ENCODE measurements at places on chromosomes 11 and 22.

- no peak for DNase-seq
Measured at GRCh38 chr11:1880746-1881441, 10.8 kb downstream of the PRR33 start.

GRCh38 chr11:32448232-32448631 is 12.9 kb upstream of the WT1 start:
- no peak for DNase-seq

GRCh38 chr22:45903355-45904135 is 73.4 kb downstream of the WNT7B start:
- no peak for DNase-seq

GRCh38 chr11:94933223-94934130 is 39.9 kb downstream of the CWC15 start:
- DNase-seq: no peak

DNA sequence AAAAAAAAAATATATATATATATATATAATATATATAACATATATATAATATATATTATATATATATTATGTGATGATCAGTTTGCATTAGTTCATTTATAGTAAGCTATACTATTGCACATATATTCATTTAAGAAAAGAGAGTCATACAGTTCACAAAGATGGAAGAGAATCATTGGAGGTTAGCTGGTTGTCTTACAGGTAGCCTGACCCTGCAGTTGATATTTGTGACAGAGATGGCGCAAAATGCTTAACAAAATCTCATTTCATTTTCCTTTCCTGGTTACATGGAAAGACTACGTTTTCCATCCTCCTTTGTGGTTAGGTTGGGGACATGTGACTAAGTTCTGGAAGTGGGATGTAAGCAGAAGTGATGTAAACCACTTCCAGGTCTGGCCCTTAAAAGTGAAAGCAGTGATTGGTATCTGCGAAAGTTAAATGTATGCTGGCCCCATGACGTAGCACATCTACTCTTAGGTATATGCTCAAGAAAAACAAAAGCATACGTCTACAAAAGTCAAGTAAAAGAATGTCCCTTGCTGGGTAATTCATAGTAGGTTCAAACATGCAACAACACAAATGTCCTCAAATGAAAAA is 7.2 kb upstream of the TMEM135 start:
- DNase-seq: no peak

DNA sequence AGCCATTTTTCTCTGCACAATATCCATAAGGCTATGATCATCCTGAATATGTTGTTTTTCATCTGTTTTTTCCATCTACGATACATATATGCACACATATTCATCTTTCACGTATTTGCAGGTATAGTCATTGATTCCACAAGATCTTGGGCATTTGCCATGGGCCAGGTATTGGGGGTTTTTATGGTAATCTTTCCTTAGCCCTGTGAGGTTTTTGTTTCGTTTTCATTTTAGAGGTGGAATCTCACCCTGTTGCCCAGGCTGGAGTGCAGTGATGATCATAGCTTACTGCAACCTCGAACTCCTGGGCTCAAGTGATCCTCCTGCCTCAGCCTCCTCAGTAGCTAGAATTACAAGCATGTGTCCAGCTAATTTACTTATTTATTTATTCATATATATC is 20.0 kb downstream of the CD6 start:
- DNase-seq: no peak

DNA sequence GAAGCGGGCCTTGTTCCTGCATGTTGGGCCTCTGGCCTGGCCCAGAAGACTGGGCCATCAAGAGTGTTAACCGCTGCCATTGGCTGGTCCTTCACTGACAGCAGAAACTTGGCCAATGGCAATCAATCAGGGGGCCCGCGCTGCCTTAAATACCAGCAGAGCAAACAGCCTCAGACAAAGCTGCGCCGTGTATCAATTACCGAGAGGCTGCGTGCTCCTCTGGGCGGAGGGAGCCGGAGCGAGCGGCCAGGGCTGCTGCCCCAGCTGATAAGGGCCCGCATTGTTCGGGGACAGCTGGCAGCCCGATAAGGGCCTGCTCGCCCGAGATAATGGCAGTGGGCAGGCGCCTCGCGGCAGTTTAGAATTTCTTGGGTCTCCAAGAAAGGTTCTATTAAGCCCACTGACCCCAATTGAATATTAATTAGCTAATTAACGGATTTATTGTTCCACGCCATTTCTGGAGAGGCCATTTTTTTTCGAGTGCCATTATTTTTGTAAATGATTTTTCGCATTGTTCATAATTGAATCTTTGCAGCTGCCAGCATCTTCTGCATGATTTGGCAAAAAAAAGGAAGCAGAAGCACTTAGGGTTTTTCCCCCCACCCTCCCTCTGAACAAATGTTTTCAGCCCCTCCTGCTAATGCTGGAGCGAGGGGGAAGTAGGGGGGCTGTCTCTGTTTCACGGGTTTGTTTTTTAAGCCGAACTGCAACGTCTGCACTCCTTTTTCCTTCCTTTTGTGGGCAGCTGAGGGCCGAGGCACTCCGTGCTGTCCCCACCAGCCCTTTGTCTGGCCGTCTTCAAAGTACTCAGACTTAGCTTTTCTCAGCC is 37.6 kb upstream of the RIC3 start:
- DNase-seq: no peak

GRCh38 chr22:26174280-26174679 is 5.0 kb downstream of the SEZ6L start:
- no peak for DNase-seq

DNA sequence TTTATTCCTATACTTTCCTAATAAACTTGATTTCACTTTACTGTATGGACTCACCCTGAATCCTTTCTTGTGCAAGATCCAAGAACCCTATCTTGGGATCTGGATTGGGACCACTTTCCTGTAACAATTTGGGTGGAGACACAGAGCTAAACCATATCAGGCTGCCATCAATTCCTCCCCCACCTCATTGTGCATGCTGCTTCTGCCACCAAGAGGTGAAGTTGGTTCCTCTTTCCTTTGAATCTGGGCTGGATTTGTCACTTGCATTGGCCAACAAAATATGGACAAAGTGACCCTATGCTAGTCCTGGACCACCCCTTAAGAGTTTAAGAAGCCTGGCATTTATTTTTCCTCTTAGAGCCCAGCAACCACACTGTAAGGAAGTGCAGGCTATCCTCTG is 39.4 kb upstream of the CEP295 start:
- DNase-seq: no peak

- no peak for DNase-seq
Measured at GRCh38 chr22:29744902-29745301, 21.9 kb downstream of the ZMAT5 start.

GRCh38 chr11:115965767-115966504 is 461.7 kb upstream of the CADM1 start:
- no peak for DNase-seq

GRCh38 chr11:102047305-102047924 is at the start of gene CFAP300:
CFAP300 (plus strand) TSS chr11:102047437; CDS start chr11:102047471, 34 bp downstream.
- DNase-seq: peak; percentile 31

GRCh38 chr11:76054330-76054729 is 152.0 kb downstream of the WNT11 start:
- no peak for DNase-seq

DNA sequence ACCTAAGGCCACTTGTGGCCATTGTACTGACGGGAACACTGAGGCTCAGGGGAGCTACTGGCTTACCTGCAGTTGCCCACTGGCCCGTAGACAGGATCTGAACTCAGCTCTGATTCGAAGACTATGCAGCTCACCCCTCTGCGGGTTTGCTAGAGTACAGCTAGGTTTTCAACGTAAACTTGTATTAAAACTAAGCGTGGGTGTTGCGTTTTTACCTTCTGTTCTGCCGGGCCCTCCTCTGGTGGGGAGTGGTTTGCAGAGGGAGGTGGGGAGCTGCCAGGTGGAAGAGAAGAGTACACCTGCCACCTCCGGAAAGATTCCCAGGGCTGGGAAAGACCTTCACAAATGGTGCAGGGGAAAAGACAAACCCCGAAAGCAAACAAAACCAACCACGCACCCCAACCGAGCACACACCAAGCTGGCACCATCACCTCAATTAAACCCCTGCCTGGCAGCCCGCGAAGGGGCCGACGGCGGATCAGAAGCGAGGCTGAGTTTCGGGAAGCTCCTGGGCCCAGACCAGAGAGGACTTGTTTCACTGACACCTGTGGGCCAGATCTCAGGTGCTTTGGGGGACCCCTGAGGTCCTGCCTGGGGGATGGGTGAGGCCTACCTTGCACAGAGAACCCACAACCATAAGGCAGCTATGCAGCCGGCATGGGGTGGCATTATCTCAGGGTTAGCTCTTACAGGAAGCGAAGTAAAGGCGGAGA is 37.7 kb downstream of the SHISAL1 start:
- no peak for DNase-seq

- no peak for DNase-seq
Measured at GRCh38 chr22:21837248-21837979, 30.0 kb downstream of the MAPK1 start.

DNA sequence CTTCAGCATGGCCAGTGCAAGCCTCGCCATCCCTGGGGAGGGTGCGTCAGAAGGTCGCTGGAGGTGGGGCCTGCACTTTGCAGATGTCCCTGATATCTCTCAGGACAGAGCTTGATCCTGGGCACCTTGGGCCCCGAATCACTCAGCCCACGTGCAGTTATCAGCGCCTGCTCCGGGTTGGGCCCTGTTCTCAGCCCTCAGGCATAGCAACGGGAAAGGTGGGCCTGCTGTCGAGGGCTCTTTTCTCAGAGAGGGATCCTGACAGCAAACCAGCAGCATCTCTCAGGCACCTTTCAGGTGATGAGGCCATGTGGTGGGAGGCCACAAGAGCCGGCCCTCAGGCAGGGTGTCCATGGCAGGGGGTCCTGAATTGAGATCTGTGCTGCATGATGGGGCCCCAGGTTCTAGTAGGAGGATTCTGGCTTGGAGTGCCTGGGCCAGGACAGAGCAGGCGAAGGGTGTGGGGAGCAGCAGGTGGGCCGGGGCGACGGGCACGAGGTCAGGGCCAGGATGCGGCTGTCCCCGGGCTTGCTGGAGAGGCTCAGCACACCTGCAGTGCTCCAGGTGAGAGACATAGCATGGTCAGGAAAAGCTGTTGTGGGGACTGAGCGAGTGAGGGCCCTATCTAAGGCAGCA is 280.5 kb downstream of the TBC1D22A start:
- no peak for DNase-seq

- no peak for DNase-seq
Measured at GRCh38 chr11:2926611-2927051, 2.6 kb downstream of the PHLDA2 start.

DNA sequence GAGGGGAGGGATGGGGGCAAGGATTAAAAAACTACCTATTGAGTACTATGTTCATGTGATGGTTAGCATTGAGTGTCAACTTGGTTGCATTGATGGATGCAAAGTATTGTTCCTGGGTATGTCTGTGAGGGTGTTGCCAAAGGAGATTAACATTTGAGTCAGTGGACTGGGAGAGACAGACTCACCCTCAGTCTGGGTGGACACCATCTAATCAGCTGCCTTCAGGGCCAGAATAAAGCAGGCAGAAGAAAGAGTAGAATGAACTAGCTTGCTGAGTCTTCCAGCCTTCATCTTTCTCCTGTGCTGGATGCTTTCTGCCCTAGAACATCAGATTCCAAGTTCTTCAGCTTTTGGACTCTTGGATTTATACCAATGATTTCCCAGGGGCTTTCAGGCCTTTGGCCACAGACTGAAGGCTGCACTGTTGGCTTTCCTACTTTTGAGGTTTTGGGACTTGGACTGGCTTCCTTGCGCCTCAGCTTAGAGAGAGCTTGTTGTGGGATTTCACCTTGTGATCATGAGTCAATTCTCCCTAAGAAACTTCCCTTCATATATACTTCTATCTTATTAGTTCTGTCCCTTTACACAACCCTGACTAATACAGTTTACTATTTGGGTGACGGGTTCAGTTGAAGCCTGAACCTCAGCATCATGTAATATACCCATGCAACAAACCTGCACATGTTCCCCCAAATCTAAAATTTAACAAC is 70.2 kb downstream of the MTNR1B start:
- DNase-seq: no peak

GRCh38 chr11:43789700-43790443 is 90.8 kb upstream of the ALKBH3 start:
- no peak for DNase-seq

- no peak for DNase-seq
Measured at GRCh38 chr22:20240900-20241299, 27.2 kb downstream of the RTN4R start.
